ENCODE measurements at places on chromosomes 2 and 18. TPM values are rescaled to one million over a fixed set of nuclear protein-coding genes. Genes with fewer than 3 reads are reported as not detected.
A peak's percentile ranks its signal among the peaks of the same experiment; 100 is the strongest.

DNA sequence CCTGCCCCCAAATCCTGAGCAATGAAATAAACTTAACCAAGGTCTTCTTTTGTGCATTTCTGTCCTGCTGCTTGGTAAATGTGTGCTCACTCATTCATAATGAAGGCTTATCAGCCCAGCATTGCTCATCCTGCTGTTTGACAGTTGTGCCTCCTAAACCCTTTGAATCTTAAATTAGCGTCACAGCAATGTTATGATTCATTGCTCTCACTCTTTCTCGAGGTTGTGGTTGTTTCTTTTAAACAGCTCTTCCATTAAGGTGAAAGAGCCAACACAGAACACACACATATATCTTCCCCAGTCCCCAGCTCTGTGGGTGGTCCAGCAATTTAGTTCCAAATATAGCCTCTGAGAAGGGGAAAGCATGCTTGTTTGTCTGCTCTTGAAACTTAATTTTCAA, 84.0 kb downstream of the EVA1A start:
- no peak for ATAC-seq

The MOGAT1 gene
- not detected for total RNA-seq

DNA sequence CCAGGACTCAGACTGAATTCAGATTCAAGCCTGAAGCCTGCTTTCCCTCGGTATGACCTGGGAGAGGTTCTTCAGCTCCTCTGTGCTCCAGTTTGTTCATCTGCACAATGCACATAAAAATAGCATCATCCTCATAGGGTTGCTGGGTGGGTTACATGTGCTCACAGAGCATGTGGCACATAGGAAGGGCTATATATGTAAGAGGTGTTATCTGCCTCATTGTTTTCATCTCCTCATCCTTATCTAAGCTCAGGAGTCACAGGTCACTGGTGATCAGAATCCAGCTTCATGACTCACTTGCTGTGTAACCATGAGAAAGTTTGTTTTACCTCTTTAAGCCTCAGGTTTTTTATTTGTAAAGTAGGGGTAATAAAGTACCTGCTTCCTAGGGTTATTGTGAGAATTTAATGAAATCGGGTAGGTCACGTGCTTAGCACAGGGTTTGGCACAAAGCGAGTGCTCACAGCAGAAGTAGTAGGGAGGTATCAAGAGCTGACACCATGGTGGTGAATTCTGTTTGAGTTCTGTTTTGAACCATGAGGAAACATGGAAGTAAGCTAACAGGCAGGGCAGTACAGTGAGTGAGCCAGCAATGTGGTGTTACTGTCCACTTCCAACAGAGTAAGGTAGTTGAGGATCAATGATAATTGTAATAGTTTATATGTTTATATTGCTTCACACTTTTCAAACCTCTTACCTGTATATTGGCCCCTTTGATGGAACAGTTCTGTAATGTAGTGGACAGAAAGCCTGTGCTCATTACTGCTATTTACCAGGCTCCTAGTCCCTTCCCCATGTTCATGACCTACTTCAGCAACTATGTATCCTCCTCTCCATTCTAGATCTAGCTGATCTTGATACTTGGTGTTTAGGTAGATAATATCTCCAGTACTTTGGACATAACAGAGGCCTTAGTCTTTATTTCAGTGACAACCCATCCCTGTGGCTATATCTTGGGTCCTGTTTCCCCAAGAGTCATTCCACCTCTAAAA, 141.4 kb upstream of the LTBP1 start:
- peak; percentile 80 for ATAC-seq

DNA sequence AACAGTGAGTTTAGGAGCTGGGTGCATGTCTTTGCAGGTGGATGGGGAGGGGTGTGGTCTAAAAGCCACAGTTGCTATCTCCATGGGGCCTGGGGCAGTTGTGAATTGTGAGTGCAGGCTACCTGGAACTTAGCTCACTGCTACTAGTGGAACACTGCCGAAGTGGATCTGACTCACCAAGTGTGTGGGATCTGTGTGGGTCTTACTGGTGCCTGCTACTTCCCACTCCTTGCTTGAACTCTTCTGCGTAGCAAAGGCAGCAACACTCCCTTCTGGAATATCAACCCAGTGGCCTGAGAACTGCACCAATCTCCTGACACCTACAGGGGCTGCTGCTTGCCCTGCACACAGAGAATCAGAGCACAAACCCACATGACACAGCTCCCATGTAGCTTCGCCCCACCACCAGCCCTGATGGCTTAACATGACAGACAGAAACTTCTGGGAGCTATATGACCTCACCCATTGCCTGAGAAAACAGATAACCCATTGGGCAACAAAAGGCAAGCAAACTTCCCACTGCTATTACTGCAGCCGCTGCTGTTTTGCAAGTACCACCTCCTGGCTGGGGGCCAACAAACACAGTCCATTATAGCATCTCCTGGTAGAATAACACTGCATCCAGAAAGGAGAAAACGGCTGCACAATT, 455.1 kb upstream of the DDX18 start:
- ATAC-seq = no peak

The SKOR2 gene
- not detected for total RNA-seq

The MC5R gene
- total RNA-seq = 0.28 TPM

The HTR2B gene
- total RNA-seq = not detected
